ENCODE measurements at places on chromosomes 4 and X.

DNA sequence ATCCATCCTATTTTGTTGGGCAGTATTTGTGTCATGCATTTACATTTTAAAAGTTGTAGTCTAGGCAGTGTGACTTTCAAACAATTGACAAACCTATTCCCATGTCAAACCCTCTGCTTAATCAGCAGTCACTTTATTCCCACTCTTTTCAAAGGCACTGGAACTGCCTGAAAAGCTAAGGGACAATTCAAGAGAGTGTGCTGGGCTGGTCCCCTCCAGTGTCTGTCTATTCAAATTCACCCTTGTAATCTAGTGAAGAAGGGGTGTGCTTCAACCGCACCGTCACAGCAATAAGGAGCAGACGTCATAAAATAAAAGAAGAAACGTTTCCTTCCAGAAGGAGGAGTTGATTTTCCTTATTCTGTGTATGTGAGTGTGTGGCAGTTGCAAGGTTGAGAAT lies 197.0 kb upstream of the MAD2L1 start:
- no peak for DNase-seq

DNA sequence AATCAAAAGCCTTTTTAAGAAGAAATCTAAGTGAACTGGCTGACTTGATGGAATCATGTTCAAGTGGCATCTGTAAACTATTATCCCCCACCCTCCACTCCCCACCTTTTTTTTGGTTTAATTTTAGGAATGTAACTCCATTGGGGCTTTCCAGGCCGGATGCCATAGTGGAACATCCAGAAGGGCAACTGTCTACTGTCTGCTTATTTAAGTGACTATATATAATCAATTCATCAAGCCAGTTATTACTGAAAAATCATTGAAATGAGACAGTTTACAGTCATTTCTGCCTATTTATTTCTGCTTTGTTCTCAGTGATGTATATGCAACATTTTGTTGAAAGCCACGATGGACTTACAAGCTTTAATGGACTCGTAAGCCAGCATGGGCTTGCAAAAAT lies 162.3 kb downstream of the STIM2 start:
- DNase-seq: no peak

- DNase-seq: no peak
These were observed 217.3 kb downstream of the CHRDL1 start for GRCh38 chrX:110578270-110578669.

DNA sequence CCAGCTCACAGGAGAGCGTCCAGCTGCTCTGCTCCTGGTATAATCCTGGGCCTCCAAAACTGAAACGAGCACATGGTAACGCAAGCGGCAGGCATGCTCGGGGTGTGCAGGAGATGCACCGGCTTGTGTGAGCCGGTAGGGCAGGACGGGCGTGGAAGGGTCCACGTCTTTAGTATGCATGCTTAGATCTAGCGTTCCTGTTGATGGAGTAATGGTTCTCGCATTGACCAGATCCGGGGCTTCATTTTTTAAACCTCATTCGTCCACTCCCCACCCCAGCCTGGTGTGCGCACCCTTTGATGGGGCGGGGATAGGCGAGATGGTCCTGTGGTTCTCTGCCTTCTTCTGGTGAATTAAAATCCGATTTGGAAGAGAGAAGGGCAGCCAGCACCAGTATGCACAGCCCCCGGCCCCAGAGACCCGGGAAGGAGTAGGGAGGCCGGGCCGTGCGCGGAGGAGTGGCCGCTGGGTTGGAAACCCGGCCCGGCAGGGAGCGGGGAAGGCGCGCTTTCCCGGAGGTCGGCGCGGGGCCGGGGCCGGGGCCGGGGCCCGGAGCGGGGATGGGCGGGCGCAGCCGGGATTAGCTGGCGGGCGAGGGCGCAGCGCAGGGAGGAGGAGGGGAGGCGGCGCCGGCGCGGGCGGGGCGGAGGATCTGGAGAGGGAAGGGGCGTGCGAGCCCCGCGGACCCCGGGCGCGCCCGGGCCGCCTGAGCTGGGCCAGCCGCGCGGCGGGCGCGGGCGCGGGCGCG lies 39.9 kb downstream of the FAM149A start:
- DNase-seq: no peak

- no peak for DNase-seq
These were observed 80.9 kb upstream of the MTM1 start for GRCh38 chrX:150487369-150488094.

GRCh38 chrX:139875841-139876240 lies 57.0 kb downstream of the ATP11C start:
- DNase-seq: no peak

DNA sequence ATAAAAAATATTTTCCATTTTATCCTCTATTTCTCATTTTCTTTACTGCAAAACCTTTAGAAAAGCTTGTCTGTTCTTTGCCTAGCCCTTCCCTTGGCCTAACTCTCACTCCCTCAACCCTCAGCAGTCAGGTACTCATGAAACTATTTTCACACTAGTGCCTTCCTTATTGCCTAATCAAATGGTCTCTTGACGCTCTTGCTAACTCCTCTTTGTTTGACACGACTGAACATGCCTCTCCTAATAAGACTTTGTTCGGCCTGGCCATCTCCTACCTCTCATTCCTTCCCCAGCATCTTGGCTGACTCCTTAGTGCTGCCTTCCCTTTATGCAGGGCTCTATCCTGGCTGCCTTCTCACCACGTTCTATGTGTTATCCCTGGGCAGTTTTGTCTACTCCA lies 11.1 kb upstream of the LRAT start:
- no peak for DNase-seq

- no peak for DNase-seq
These were observed 177.9 kb downstream of the VEGFC start for GRCh38 chr4:176614793-176615192.
